Endothelial cell of coronary artery (primary cell): ENCODE measurements at places on chromosomes 2 and 18. TPM values are rescaled to one million over a fixed set of nuclear protein-coding genes. Genes with fewer than 3 reads are reported as not detected.

Gene UGT1A4
- total RNA-seq = not detected in 2 replicates

Gene CCDC148
- total RNA-seq = 0.09 and 0.18 TPM in 2 replicates

Gene HSPE1
- total RNA-seq = 118 and 149 TPM in 2 replicates

Gene COL5A2
- 119 and 325 TPM in 2 replicates for total RNA-seq

Gene SIX3
- total RNA-seq = not detected in 2 replicates

Gene SCYGR4
- total RNA-seq = not detected in 2 replicates

Gene UNC80
- under 0.01 TPM in 1 of 2 replicates, not detected in the other for total RNA-seq

Gene PSMA8
- total RNA-seq = not detected in 2 replicates

Gene TUBA3E
- total RNA-seq = not detected in 2 replicates

Gene DES
- total RNA-seq = not detected in 2 replicates

Gene CROCC2
- total RNA-seq = not detected in 2 replicates

Gene TNFAIP6
- total RNA-seq = 0.18 and 1.8 TPM in 2 replicates

Gene IL36G
- not detected in 2 replicates for total RNA-seq

Gene CYS1
- 0.09 and 0.19 TPM in 2 replicates for total RNA-seq

Gene LGALSL
- total RNA-seq = 3.1 and 4.2 TPM in 2 replicates

Gene CHRND
- total RNA-seq = not detected in 2 replicates

Gene CYP27C1
- total RNA-seq = under 0.01 and 0.28 TPM in 2 replicates

Gene SPHKAP
- not detected in 2 replicates for total RNA-seq

Gene TTC39C
- 3.4 and 4.4 TPM in 2 replicates for total RNA-seq

Gene HTR2B
- 0.09 and 1.2 TPM in 2 replicates for total RNA-seq

Gene ROCK2
- 40.4 and 43.2 TPM in 2 replicates for total RNA-seq

Gene RBBP8
- total RNA-seq = 11.5 and 12.1 TPM in 2 replicates

Gene LAMA1
- total RNA-seq = 0.09 and 0.75 TPM in 2 replicates

Gene TSPYL6
- not detected in 2 replicates for total RNA-seq

Gene MAPRE3
- total RNA-seq = 0.90 and 1.5 TPM in 2 replicates

Gene SERPINE2
- total RNA-seq = 7.2 and 18.6 TPM in 2 replicates

Gene RAMP1
- 0.19 TPM in 1 of 2 replicates, not detected in the other for total RNA-seq

Gene SLC8A1
- total RNA-seq = 4.6 and 6.4 TPM in 2 replicates

Gene GALR1
- total RNA-seq = not detected in 2 replicates

Gene C2orf78
- not detected in 2 replicates for total RNA-seq

Gene TUBB8B
- not detected in 2 replicates for total RNA-seq

Gene REG3A
- not detected in 2 replicates for total RNA-seq
